ENCODE measurements at places on chromosomes 1 and 21.

- no peak for DNase-seq
Observed at GRCh38 chr1:21666576-21667320, 2.4 kb downstream of the RAP1GAP start.

GRCh38 chr21:31222142-31222541 is 121.9 kb downstream of the TIAM1 start:
- no peak for DNase-seq

DNA sequence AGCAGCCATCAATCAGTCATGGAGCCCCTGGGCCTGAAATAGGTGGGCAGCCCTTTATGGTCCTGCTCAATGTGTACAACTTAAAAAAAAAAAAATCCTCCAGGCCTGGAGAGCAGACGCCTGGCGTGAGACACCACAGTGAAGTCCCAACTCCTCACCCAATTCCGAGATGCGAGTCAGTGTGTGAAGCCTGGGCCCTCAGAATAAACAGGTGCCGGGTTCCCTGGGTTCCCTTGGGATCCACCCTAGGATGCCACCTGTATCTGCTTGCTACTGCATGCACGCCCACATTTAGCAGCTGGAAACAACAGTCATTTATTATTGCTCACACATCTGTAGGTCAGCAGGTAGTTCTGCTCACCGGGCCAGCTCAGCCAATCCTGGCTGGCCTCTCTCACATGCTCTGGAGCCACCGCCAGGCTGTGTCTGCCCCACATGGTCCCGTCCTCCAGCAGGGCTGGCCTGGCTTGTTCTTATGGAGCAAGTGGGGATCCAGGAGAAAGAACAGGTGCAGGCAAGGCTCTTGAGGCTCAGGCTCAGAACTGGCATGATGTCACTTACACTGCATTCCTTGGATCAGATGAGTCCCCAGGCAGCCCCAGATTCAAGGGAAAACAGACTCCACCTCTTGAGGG is 172.7 kb downstream of the NPHP4 start:
- DNase-seq = no peak

DNA sequence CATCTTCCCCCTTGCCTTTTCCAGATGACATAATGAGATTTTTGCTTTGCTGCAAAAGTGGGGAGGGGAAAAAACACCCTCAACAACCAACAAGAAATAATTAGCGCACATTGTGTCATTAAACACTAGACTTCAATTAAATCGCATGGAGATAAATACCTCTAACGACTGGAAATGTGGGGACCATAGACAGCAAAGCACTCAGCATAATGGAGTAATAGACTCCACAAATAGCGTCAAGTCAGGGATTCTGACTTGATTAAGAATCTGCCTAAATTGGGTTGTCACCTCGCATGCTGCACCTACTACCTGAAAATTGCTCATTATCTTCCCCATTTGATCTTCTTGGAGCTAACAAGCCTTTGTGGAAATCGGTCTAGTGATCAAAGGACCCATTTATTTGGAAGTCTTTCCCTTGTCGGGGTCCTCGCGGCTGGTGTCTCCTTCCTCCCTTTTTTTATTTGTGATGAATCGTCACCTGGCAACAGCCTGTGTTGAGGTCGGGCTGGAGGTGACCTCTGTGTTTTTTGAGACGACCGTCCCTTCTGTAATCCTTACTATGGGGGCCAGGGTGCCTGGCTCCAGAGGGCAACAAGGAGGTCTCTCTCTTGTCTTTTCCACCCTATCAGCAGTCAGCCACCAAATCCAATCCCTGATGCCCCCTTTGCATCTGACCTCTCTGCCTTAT is 75.3 kb upstream of the IGSF21 start:
- DNase-seq = no peak

DNA sequence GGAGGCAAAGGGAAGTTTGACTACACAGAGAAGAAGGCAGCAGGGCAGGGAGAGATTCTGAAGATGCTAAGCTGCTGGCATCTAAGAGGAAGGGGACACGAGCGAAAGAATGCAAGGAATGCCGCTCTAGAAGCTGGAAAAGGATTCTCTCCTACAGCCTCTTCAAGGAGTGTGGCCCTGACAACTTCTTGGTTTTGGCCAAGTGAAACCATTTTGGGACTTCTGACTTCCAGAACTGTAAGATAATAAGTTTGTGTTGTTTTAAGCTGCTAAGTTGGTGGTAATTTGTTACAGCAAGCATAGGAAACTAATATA is 28.5 kb downstream of the MGST3 start:
- DNase-seq = no peak

GRCh38 chr1:14261395-14261794 is 337.1 kb upstream of the KAZN start:
- no peak for DNase-seq

DNA sequence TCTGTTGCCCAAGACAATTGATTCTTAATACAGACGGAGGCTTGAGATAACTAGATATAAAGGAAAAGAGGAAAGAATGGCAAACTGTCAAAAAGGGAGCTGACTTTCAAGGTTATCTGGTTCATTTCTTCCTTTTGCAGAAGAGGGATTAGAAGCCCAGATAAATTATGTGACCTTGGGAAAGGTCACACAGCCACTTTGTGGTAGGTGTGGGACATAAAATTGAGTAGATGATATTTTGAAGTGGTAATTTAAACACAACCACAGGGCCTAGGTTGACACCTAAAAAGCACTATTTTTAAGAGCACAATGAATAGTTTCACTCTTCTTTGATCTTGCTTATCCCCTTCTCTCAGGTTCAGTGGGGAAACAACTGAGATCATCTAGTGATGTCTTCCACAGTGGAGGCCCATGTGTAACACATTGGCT is 16.9 kb upstream of the KIAA0040 start:
- no peak for DNase-seq

DNA sequence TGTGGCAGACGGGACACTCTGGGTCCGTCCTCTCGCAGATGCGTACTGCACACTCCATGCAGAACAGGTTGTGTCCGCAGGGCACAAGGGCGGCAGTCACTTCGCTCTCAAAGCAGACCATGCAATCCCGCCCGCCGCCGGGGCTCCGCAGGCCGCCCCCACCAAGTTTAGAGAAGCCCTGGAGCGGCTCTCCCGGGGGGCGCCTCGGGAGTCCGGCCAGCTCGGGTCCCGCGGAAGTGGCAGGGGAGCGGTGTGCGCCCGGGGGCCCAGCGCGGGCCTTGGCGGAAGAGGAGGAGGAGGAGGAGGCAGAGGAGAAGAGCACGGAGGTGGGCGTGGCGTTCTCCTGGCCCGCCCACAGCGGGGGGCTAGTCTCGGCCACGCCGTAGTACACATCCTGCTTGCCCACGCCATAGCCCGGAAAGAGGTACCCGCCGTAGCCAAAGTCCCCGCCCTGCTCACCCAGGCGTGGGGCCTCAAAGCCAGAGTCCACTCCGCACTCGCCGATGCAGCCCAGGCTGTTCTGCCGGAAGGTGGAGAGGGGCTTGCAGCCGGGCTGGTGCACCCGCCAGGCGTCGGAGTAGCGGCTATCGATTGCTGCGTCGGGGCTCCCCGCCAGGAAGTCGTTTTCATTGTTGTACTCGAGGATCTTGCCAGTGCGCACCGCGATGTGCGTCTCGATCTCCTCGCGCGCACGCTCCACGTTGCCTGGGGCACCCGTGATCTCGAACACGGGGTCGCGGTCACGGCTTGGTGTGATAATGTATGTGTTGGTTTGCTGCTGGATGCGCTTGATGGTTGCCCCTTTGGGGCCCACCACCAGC is 5.4 kb downstream of the MEX3A start:
- DNase-seq = no peak

DNA sequence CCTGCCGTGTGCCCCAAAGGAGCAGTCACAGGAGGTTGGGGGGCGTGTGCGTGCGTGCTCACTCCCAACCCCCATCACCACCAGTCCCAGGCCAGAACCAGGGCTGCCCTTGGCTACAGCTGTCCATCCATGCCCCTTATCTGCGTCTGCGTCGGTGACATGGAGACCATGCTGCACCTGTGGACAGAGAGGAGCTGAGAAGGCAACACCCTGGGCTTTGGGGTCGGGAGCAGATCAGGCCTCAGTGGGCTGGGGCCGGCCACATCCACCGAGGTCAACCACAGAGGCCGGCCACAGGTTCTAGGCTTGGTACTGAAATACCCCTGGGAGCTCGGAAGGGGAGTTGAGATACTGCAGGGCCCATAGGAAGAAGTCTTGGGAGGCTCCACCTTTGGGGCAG is 23.5 kb downstream of the COL6A1 start:
- DNase-seq = no peak

- DNase-seq = no peak
Observed at GRCh38 chr1:119554183-119554582, 47.2 kb downstream of the HSD3B1 start.

GRCh38 chr1:200351826-200352549 is 57.8 kb downstream of the ZNF281 start:
- no peak for DNase-seq

- DNase-seq = no peak
Observed at GRCh38 chr1:85484264-85484663, 19.3 kb upstream of the DDAH1 start.

GRCh38 chr1:179742291-179742690 is 800 bp upstream of the FAM163A start:
- DNase-seq = no peak

GRCh38 chr1:64775113-64775512 is 30.2 kb downstream of the RAVER2 start:
- DNase-seq = no peak

DNA sequence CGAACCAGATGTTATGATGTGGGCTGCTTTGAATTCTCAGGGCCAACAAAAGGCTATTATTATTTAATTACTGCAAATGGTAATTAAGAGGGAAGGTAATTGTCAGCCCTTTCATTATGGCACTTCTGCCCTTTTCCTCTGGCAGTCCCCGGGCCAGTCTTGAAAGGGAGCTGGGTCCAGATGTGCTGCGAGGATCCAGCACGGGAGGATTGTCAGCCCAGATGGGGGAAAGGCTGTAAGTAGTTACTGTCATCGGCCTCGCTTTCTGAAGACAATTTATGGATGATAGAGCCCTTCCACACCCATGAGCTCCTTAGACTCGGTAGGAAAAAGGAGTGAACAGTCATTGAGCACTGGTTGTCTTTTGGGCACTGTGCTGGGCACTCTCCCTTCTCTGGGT is 8.7 kb upstream of the ZNF362 start:
- no peak for DNase-seq

GRCh38 chr1:79885101-79885500 is 878.6 kb upstream of the ADGRL4 start:
- DNase-seq = no peak

- no peak for DNase-seq
Observed at GRCh38 chr1:218778257-218779126, 395.2 kb upstream of the LYPLAL1 start.

- no peak for DNase-seq
Observed at GRCh38 chr1:212475151-212475550, 42.4 kb downstream of the NENF start.

GRCh38 chr1:34746785-34747637 is 7.8 kb upstream of the GJB5 start:
- DNase-seq = no peak

DNA sequence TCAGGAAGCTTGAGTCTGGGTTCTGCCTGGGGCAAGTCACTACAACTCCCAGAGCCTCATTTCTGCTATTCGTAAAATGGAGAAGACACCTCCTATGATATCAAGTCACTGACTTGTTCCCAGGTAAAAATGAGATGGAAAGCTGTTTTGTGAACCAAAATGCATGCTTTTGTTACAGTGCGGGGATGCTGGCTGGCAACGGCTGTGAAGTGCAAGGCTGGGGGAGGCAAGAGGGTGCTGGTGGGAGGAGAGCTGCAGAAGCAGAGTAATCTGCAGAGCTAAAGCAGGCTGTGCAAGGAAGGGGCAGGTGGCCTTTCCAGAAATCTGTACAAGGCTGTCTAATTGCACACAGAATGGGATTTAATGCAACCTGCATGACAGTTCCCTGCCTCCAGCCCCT is 150.9 kb downstream of the CNIH3 start:
- DNase-seq = no peak

- DNase-seq = no peak
Observed at GRCh38 chr1:85495556-85495955, 30.6 kb upstream of the DDAH1 start.

DNA sequence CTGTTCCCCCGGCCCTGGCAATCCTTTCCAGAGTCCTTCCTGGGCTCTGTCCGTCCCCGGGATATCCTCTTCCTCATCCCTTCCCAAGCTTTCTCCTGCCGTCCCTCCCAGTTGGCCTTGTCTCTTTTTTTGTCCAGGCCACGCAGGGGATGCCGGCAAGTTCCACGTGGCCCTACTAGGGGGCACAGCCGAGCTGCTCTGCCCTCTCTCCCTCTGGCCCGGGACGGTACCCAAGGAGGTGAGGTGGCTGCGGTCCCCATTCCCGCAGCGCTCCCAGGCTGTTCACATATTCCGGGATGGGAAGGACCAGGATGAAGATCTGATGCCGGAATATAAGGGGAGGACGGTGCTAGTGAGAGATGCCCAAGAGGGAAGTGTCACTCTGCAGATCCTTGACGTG is 13.4 kb upstream of the SVBP start:
- no peak for DNase-seq
